Stimulated activated CD8-positive, alpha-beta memory T cell treated with anti-CD3 and anti-CD28 coated beads, Interleukin-7, amount 100 ng/mL, for 1 hour (primary cell): ENCODE measurements at places on chromosomes 5 and 9.

DNA sequence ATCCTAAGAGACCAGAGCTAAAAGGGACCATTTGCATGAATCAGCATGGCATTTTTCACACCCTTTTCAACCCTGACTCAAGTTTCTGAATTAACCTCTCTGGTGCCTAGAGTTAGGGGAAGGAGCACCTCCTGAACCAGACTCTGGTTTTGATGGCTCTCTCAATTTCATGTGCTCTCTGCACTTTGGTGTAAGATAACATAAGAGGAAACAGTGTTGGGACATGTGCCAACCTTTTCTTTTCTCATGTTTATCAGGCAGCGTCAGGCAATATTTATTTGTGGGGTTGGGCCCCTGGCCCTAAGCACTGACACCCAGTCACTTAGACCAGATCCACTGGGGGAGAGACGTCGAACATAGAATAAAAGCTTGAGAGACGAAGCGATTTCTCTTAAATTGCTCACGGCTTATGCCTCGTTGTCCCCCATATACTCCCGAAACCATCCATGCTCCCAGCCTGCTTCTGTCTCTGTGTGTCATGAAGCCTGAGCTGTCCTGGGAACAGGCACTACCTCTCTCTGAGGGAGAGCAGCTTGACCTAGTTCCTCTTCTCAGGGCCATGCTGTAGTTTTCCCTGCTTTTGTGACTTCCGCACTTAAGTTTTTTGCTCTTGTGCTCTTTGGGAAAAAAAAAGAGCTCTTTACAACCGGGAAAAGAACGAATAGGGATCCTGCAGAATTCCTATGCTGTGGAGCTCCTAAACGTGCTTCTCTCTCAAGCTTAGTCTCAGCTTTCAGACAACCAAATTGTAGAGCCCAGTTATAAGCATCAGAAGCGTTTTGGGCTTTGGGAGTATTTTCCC is 195.7 kb downstream of the NR3C1 start:
- DNase-seq = no peak

GRCh38 chr9:101437806-101438232 is 2.2 kb upstream of the ALDOB start:
- no peak for DNase-seq

DNA sequence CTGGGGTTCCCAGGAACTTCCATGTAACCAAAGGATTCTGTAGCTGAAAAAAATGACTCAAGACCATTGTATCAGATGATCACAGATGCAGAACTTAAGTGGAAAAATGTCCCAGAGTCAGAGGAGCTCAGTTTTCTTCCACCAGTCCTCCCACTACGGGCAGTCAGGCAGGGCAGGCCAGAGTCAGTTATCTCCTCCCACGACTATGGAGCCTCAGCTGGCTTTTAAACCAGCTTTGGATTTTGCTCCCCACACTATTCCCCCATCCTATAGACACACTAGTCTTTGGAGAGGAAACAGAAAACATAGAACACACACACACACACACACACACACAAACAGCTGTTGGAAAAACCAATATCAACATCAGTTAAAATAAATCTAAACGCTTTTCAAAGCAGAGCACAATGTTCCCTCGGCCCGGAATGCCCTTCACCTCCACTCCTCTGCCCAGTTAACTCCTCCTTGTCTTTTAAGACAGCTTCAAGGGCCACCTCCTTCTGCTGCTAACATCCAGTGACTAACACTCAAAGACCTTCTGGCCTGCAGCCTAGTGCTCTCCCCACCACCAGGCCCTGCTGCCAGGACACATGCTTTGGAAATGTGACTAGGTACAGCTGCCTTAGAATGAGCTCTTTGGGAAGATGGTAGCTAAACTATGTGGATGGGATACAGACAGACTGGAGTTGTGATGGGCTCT is 56.8 kb downstream of the NIPAL4 start:
- no peak for DNase-seq

DNA sequence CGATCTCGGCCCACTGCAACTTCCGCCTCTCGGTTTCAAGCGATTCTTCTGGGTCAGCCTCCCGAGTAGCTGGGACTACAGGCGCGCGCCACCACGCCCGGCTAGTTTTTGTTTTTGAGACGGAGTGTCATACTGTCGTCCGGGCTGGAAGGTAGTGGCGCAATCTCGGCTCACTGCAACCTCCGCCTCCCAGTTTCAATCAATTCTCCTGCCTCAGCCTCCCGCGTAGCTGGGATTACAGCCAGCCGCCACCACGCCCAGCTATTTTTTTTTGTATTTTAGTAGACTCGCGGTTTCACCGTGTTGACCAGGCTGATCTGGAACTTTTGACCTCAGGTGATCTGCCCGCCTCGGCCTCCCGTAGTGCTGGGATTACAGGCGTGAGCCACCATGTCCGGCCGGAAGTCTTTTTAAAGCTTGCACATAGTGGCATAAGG is 1.2 kb downstream of the SMC5 start:
- no peak for DNase-seq

- DNase-seq = no peak
These were observed 36.1 kb upstream of the SLC2A8 start for GRCh38 chr9:127360829-127361228.

DNA sequence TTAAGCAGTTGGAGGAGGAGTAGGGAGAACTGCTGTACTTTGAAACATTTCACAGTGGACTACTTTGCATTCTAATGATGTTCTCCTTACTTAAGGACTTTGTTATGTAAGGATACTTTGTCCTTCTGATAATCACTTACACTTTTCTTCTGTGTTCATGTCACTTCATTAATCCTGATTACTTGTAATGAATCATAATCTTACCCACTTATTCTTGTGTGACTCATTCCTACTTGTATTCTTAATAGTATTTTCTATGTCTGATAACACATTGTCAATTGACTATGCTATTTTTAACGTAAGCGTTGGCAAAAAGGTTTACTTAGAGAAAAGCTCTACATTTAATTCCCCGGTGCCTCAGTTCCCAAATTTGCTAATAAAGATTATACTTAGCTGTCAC is 63.8 kb downstream of the GHR start:
- no peak for DNase-seq

DNA sequence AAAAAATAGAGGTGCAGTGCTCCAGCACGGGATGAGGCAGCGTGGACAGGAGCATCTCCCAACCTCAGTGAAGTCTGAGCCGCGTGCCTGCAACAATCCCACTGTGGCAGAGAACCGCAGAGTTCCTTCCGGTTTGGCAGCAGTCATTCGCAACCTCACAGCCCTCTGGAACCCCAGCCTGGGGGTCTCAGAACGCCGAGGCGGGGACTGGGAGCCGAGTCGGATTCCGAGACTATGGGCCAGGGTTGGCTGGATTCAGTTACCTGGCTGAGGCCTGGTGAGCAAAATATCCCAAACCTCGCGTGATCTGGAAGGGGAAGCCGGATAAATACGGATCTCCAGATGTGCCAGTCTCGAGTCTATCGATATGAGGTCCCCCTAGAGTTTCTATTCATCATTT is 27.0 kb downstream of the CDKN2A start:
- DNase-seq = no peak

- no peak for DNase-seq
These were observed 84.9 kb downstream of the NUDT12 start for GRCh38 chr5:103477678-103478077.

DNA sequence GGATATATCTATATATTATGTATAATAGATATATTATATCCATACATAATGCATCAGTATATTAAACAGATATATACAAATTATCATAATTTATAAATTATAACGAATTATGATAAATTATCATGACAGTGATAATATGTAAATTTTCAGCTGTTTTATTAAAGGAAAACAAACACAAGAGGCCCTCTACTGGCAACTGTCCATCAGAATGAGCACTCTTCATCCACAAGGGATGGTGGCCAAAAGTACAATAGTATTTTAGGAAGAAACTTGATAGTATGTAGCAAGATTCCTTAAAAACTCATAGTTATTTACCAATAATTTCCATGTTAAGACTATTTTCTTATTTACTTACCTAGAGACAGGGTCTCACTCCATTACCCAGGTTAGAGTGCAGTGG is 113.3 kb upstream of the LPAR1 start:
- DNase-seq = no peak

DNA sequence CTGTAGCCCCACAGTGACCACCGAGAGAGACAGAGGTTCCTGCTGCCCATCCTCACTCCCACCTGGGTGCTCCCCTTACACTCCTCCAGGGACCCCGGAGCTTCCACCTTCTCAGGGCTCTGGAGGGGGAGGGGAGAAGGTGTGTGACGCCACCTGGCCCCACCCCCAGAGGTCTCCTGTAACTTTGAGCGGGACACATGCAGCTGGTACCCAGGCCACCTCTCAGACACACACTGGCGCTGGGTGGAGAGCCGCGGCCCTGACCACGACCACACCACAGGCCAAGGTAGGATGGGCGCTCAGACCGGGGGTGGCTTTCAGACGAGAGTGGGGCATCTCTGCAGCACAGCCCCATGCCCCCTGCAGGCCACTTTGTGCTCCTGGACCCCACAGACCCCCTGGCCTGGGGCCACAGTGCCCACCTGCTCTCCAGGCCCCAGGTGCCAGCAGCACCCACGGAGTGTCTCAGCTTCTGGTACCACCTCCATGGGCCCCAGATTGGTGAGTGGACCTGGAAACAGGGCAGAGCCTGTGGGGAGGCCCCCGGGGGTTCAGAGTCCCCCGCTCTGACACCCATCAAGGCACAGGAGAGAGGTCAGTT is 4.5 kb downstream of the MAMDC4 start:
- DNase-seq = no peak

- no peak for DNase-seq
These were observed 22.1 kb upstream of the FAM13B start for GRCh38 chr5:138054847-138055558.

DNA sequence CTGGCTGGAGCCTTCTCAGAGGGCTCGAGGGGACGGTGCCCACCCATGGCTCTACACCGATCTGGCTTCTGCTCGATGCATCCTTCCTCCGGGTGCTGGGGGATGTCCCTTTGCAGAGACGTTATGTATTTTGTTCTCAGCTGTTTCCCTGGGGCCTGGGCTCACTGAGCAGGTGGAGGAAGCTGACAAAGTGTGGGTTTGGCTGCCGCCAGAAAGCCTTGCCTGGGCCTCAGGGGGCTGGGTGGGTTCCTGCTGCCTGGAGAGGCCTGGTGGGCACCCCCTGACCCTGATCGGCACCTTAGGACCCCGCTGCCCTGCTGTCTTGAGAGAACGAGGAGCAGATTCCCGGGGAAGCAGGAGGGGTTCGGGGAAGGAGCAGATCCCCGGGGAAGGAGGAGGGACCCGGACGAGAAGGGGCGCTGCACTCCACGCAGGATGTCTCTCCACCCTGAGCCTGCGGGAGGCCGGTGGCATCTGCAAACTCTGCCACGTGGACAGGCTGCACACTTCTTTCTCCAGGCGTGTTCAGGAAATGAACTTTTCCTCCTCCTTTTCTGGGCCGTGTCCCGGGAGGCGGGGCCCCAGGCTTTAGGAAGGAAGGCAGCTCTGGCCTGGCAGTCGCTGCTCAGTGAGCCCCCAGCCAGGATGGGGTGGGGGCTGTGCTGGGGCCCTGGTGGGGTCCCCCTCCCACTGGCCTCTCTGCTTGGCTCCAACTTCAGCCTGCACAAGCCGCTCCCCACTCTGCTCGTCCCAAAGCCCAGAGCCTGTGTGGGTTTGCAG is 148.9 kb downstream of the RXRA start:
- DNase-seq = no peak

DNA sequence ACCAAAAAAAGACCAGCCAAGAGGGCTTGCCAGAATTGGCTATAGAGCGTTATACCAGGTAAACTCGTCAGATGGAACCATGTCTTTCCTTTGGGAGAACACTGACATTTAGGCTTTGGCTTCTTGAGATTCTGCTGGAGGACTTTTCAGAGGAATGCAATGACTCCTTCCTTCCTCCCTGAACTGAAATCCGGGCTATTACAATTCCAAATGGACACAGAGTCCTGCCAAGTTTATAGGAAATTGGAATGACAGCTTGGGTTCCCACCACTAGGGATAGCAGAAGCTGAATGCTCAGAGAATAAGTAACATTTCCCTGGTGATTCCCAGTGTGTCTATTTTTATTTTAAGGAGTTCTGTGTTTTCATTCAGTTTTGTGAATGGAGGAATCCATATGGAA is 143.0 kb downstream of the FGF1 start:
- no peak for DNase-seq

DNA sequence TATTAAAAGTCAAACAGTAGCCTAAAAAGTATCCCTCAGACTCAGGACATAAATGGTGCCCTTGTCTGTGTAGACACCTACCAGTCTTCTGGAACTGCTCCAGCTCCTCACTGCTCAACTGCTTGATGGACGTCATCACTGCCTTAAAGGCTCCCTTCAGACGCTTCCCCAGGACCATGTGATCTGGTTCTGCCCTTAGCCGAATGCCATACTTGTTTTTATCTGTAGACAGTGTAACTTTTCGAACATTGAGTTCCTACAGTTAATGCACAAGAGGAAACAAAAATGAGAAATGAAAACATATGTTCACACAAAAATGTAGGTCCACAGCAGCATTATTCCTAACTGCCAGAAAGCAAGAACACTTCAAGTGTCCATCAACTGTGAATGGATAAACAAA is 46.2 kb downstream of the IARS1 start:
- DNase-seq = no peak

GRCh38 chr5:89168766-89169165 is 285.8 kb upstream of the MEF2C start:
- no peak for DNase-seq

- DNase-seq = no peak
These were observed 458.8 kb downstream of the DTWD2 start for GRCh38 chr5:118529361-118530144.
